ENCODE measurements at places on chromosomes 5 and 9.

DNA sequence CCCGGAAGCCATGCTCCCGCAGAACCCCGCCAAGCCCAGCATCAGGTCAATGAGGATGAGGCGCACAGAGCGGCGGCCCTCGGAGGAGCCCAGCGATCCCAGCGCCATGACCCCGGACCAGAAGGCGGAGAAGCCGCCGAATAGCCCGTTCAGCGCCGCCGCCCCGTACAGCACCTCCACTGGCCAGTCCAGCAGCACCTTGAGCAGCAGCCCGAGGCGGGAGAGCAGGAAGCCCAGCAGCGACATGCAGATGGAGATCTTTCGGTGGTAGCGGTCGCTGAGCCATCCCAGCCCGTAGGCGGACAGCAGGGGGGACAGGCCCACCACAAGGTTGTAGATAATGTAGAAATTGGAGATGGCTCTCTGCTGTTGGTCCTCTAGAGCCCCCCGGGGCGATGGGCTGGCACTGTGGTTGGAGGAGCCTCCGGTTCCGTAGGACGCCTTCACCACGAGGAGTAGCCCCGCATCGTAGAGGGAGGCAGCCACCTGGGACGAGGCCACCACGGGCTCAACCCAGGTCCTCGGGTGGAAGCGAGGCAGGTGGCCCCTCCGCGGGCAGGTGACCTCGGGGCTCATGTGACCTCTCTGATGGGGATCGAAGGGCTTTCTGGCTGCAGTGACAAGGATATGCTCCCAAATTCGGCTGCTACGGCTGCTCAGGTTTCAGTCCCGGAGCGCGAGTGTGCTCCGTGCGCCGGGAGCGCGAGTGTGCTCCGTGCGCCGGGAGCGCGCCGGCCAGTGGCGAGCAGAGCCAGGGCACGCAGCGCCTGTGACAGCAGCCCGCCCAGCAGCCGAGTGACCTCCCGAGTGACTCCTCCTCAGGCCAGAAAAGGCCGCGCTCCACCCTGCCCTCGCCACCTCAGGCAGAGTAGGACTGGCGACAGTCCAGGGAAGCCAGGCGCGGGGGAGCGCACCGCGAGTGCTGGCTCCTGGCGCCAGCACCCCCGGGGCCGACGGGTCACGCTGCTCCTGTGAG is at the start of gene SLC46A2:
Gene SLC46A2, minus strand, starts transcription at position 771 of the 976 bp plus-strand sequence. Its CDS starts 195 bp downstream, at position 576.
- no peak for DNase-seq

- DNase-seq, result no peak
Observed at GRCh38 chr9:112789891-112790774, 39.6 kb downstream of the SNX30 start.

- no peak for DNase-seq
Observed at GRCh38 chr9:112700085-112700484, 17.8 kb downstream of the INIP start.

DNA sequence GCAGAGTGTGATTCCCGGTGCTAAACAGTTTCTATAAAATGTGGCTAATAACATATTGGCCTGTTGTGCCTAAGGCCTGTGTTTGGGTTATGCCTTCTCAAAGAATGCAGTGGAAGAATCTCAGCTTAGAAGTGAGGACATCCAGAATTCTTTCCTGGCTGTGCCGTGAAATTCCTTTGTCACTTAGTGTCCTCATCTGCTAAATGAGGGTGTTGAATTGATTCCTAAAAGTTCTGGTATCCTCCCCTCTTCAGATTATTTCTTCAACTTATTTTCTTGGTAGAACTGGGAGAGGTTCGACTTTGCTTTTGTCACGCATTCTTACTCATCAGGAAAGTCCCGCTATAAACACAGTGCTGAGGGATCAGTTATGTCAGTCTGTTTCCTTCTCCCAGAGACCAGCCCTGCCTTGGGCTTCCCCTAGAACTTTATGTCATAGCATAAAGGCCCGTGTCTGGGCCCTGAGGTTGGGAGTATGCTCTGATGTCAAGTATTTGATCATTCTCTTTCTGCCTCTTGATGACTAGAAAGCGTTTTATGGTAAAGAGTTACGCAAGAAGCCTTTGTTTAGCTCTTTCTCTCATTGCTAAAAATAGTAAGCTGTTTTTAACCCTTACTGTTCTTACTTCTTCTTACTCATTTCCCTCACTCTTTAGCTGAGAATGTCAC is 29.5 kb downstream of the MTAP start:
- DNase-seq, result no peak

GRCh38 chr9:11946531-11946930 is 746.7 kb upstream of the TYRP1 start:
- DNase-seq, result no peak

All from effector memory CD4-positive, alpha-beta T cell (primary cell).